ENCODE measurements at places on chromosomes 5 and 9. TPM values are rescaled to one million over a fixed set of nuclear protein-coding genes. Genes with fewer than 3 reads are reported as not detected.

Gene SPATA31A3
- polyA plus RNA-seq: not detected

Gene LCN6
- 5.0 TPM for polyA plus RNA-seq

Gene PSMD5
- polyA plus RNA-seq: 8.9 TPM

Gene MATR3
- polyA plus RNA-seq: 143 TPM

Gene EQTN
- 0.28 TPM for polyA plus RNA-seq

Gene ANKRD20A1
- 0.15 TPM for polyA plus RNA-seq

Gene PBX3
- 7.2 TPM for polyA plus RNA-seq

Gene EGFLAM
- 7.4 TPM for polyA plus RNA-seq

Gene PFN3
- not detected for polyA plus RNA-seq

Gene SLC6A7
- polyA plus RNA-seq: 0.10 TPM

Gene KLF4
- 34.4 TPM for polyA plus RNA-seq

Gene SLC34A3
- not detected for polyA plus RNA-seq
